ENCODE measurements at places on chromosomes 2 and 18. TPM values are rescaled to one million over a fixed set of nuclear protein-coding genes. Genes with fewer than 3 reads are reported as not detected.

- DNase-seq = no peak
These were observed 133.8 kb downstream of the MEIS1 start for GRCh38 chr2:66568650-66569300.

ALLC gene
- 0.57 TPM for total RNA-seq

DLX1 gene
- 0.53 TPM for total RNA-seq

RPRM gene
- total RNA-seq = 11.2 TPM

GRCh38 chr2:109277406-109277805 lies 148.4 kb downstream of the SH3RF3 start:
- DNase-seq = no peak

- no peak for DNase-seq
These were observed 44.4 kb downstream of the PTPN2 start for GRCh38 chr18:12839526-12840196.

NYAP2 gene
- total RNA-seq = 0.11 TPM

DNA sequence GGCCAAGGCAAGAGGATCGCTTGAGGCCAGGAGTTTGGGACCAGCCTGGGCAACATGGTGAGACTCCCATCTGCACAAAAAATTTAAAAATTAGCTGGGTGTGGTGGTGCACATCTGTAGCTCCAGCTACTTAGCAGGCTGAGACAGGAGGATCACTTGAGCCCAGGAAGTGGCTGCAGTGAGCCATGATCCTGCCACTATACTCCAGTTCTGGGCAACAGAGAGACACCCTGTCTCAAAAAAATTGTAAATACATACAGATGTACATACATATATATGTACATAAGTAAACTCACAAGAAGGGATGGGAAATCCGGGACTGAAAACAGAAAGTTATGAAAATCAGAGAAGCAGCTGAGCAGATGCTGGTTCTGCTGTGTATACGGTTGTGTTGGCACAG lies 29.6 kb upstream of the TAF4B start:
- DNase-seq = no peak

RTKN gene
- total RNA-seq = 14.8 TPM

HRH4 gene
- total RNA-seq = not detected

DNA sequence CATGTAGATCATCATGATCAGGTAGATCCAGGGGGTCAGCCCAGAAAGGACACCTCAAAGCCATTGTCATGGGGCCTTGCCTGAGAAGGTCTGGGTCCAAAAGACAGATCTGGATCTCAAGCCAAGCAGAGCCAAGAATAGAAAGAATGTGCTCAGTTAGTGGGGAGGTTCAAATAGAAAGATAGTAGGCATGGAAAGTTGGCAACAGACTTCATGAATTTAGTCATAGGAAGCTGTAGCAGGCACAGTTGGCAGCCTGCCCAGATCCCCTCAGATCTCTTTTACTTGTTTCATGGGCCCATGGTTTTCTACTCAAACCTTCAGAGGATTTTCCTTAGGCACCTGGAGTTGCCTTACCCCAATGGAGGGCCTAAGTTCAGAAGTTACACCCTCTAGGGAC lies 767.0 kb downstream of the SLC4A3 start:
- DNase-seq = peak; percentile 55

ZC3H6 gene
- 4.1 TPM for total RNA-seq

GRCh38 chr2:46431481-46432235 lies 47.7 kb upstream of the TMEM247 start:
- no peak for DNase-seq

UGT1A3 gene
- not detected for total RNA-seq

DNA sequence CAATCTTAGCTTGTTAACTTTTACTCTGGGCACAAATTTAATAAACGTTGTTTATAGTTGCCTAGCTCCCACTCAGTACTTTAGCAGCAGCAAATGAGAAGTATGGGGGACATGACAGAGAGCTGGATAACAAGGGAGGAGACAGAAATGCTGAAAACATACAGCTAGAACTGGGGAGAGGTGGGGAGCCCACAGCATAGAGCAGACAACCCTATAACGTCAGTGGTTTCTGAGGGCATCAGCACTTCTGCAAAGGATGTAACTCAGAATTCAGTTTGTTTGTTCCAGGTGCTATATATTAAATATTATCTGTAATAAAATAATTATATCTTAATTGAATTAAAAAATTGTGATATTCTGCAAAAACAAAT lies 1098.7 kb upstream of the FANCL start:
- no peak for DNase-seq

PDE1A gene
- total RNA-seq = 11.3 TPM

TWIST2 gene
- total RNA-seq = 11.9 TPM

DNA sequence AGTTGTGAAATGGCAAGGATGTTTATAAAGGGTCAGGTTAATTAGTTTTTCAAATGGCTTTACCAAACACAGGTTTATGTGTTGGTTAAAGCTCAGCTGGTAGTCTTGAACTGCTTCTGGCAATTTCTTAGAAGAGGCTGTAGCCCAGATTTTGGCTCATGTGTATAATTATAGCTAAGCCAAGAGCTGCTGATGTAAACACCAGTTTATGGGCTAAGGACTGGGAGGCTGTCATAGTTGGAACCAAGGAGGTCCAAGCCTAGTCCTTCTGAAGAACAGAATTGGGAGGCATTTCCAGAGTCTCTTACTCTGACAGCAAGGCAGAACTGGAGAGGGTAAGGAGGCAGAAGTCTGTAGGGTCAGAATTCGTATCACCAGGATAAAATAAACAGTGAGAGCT lies 25.4 kb downstream of the UBE2E3 start:
- DNase-seq = no peak

ANKRD53 gene
- 2.1 TPM for total RNA-seq

- no peak for DNase-seq
These were observed 630.7 kb upstream of the HS6ST1 start for GRCh38 chr2:128949360-128949759.

DNA sequence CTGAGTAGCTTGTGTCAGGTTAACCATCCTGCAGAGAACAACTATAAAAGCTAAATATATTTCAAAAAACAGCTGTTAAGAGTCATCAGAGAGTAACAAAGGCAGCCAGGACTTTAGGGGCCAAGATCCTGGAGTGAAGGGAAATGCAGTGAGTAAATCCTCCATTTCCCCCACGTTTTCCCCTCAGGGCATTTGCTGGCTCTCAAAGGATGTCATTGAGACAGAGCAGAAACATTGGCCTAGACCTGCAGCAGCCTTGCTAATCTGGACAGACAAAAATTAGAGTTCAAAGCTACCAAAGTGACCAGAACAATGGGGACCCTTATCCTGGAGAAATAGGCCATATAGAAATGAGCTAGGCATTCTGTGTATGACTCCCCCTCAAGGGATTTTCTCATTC lies 21.1 kb upstream of the KLHL29 start:
- no peak for DNase-seq

GRCh38 chr2:1739961-1740715 lies 4.2 kb downstream of the PXDN start:
- no peak for DNase-seq

GRCh38 chr2:218956039-218956438 lies 3.4 kb upstream of the CDK5R2 start:
- no peak for DNase-seq

CD8A gene
- 2.9 TPM for total RNA-seq

DNA sequence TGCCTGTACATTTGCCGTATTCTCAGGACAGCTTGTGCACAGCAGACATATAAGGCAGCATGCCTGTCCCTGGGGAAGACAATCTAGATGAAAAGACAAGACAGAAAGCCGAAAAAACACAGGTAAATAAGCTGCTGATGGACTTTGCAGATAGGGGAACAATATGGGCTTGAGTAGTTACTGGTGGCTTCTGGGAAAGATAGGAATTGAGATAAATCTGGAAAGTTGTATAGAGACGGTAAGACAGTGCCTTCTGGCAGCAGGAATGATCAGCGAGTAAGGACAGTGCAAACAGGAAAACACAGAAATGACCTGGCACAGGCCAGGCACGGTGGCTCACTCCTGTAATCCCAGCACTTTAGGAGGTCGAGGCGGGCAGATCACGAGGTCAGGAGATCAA lies 70.2 kb downstream of the FAM124B start:
- DNase-seq = no peak

DNA sequence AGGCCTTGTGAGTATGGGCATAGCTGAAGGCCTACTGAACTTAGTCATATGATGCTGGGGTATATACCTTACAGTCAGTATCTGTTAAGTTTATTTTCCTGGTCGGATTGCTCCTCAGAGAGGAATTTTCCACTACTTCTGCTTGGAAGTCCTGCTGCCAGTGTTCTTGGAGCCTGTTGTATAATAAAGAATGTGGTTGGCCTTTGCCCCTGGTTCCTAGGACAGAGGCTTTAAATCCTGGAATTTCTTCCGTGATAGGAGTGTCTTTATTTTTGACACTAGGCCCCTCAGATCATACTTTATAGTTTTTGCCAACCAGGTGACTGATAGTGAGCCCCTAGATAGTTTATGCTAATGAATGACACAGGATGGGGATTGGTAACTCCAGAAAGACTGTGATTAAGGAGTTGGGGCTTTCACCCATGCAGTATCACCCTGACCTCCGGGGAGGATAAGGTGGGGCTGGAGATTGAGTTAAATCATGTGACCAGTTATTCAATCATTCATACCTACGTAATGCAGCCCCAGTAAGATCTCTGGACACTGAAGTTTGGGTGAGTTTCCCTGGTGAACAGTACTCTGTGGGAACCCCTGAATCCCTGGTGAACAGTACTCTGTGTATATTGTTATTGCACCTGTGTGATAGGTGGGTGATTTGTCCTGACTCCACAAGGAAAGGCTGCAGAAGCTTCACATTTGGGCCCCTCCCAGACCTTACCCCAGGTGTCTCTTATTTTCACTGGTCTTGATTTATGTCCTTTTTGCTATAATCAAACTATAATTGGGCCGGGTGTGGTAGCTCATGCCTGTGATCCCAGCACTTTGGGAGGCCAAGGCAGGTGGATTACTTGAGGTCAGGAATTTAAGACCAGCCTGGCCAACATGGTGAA lies 56.9 kb downstream of the COMMD1 start:
- no peak for DNase-seq

DNA sequence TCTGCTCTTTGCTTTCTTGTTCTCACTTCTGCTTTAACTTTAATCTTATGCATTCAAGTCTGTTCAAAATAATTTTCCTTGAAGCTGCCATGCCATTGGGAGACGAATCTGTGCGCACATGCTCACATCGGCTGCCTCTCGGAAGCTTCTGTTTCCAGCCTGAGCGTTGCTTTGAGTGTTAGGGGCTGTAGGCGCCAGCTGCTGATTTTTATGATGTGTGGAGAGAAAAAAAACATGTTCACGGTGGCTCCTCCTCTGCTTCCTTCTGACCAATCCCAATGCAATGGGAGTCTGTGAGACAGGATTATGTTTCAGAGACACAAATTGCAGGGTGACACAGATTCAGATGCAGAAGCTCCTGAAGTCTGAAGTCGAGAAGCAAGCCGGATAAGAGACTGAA lies at the start of gene MC4R:
Gene MC4R, minus strand, starts transcription at position 180 of the 400 bp plus-strand sequence. CDS start 426 bp downstream, outside the sequence.
- peak; percentile 74 for DNase-seq

DNA sequence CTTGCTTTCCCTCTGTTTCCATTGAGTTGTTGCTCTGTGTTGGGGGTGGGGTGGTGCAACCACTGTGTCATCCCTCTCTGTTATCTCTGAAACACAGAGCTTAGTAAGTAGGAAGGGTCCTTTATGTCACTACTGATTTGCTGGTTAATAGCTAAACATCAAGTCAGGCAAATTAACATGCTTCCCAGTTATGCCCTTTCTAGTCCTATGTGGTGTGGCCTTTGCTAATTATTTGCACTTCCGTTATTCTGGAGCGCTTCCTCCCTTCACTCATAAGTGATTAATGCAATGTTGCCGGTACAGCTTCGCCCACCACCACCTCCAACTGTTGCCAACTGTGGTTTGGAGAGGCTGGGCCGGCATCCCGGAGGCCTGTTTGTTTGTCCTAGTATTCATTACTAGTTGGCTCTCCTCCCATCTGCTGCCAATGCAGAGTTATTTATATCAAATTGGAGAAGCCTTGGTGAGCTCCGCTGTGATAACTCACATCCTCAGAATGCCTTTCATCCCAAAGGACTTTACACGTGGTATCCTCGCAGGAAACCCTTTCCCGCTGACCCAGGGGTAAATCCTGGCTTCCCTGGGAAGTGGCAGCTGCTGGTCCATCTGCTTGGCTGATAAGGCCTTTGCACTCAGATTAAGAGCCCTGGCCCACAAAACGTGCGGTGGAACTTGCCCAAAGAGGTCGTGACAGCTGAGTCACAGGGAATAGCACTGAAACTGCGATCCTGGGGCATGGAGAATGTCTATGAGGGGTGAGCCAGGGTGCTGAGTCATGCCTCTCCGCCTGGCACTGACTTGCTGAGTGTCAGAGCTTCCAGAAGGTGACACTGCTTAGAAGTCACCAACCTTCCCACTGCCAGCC lies 72.0 kb upstream of the ZCCHC2 start:
- peak; percentile 96 for DNase-seq

- no peak for DNase-seq
These were observed 68.4 kb downstream of the ACOXL start for GRCh38 chr2:110800611-110801402.

NT5C1B gene
- not detected for total RNA-seq

DNA sequence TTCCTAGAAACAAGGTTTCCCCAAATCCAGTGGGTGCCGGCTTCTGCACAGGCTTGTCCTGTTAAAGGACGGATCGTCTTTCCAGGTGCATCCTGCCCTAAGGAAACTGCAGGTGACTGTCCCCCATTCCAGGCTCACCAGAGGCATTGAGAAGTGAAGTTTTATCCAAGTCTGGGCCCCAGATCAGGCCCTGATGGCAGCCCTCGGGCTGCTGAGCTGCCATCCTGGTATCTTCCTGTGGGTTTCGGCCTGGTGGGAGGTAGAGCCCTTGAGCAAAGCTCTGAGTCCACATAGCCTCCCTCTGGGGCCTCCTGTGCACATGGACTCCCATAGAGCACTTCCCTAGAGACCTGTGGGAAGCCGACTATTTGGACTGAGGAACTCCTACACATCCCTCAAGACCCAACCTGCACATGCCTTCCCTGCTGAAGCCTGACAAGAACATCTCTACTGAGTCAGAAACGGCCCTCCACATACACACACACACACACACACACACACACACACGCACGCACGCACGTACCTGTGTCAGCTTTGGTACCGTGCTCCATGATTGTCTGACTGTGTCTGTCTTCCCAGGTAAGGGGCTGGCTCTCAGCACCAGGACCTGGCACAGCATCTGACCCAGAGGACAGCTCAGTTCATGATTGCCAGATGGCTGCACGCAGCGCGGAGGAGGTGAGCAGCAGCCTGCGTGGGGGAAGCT lies 16.4 kb downstream of the TNS1 start:
- no peak for DNase-seq

PLA2R1 gene
- total RNA-seq = 7.3 TPM

GRCh38 chr2:101751276-101751815 lies 53.8 kb downstream of the MAP4K4 start:
- no peak for DNase-seq

DNA sequence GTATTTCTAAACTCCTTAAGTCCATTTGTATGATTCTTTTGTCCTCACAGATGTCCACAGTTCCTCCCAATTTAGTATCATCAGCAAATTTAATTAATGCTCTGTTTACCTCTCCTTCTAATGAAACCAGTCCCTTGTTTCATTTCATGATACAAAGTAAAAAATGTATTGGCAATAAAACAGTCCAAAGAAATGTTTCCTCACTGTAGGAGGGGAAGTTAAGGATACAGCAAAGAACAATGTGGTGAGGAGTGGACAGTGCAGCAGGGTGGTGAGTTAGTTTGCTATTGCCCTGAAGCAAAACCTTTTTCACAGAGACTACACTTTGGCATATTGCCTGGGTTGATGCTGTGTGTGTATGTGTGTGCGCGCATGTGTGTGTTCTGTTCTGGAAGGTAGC lies 401.5 kb downstream of the ARHGAP15 start:
- DNase-seq = no peak

ALPP gene
- not detected for total RNA-seq

DOK6 gene
- total RNA-seq = 1.9 TPM

RAD51AP2 gene
- total RNA-seq = not detected

- DNase-seq = no peak
These were observed 239.4 kb downstream of the KLHL29 start for GRCh38 chr2:23624378-23624777.

Measured in adrenal gland (tissue), 19 donors.